ENCODE measurements at places on chromosomes 12 and 14.

DNA sequence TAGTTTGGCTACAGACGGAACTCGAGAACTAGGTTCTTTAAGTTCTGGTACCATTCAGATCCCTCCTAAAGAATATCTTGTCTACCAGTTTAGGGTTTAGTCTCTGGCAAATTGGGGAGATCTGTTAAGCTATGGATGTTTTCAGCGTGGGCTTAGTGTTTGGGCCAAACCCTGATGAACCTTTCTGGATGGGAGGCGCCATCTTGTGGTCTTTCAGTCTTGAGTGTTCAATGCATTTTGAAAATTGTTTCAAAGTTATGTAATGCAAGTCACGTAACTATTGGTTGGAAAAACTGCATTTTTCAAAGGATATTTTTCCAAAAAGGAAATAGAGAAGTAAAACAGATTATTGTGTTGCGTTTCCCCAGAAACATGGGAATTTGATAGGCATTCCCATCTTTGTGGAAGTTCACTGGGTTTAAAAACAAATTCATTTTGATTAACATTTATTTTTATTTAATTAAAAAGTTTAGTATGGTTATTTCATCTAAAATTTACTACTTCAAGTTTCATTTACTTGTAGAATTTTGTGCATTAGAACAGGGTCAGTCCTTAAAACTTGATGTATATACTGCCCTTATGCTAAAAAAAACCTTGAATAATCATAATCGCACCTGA is 169.0 kb downstream of the PRIMA1 start:
- no peak for DNase-seq

DNA sequence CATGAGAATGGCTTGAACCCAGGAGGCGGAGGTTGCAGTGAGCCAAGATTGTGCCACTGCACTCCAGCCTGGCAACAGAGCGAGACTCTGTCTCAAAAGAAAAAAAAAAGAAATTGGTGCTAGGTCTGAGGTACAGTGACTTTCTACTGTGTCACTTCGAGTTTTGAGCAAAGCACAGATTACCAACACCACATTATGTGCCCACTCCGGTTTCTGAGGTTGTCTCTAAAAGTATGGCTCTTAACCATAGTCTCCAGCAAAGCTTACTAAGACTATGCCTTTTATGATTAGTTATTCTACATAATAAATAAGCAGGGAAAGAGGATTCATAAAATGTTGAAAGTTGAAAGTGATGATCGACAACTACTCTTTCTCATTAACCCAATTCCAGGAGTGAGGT is 8.0 kb downstream of the RBM23 start:
- no peak for DNase-seq

- no peak for DNase-seq
Observed at GRCh38 chr12:104641862-104642261, 185.1 kb downstream of the CHST11 start.

- DNase-seq: no peak
Observed at GRCh38 chr14:67112344-67112743, 76.9 kb upstream of the GARIN2 start.

DNA sequence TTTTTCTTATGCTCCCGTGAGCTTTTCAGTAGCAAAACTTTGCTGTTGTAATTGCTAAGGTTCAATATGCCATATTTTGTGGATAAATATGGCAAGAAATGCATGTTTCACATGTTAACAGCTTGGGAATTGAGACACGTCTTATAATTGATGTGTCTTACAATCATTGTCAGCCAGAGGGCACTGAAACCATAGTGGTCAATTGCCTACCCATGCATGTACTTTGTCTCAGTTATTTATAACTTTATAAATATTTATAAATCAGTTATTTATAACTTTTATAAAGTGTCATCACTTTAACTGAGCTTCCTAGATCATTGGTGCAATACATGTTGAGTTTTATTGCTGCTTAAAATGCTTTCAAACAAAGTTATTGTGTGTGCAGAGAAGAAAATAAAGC is 82.0 kb downstream of the CATSPERB start:
- no peak for DNase-seq

DNA sequence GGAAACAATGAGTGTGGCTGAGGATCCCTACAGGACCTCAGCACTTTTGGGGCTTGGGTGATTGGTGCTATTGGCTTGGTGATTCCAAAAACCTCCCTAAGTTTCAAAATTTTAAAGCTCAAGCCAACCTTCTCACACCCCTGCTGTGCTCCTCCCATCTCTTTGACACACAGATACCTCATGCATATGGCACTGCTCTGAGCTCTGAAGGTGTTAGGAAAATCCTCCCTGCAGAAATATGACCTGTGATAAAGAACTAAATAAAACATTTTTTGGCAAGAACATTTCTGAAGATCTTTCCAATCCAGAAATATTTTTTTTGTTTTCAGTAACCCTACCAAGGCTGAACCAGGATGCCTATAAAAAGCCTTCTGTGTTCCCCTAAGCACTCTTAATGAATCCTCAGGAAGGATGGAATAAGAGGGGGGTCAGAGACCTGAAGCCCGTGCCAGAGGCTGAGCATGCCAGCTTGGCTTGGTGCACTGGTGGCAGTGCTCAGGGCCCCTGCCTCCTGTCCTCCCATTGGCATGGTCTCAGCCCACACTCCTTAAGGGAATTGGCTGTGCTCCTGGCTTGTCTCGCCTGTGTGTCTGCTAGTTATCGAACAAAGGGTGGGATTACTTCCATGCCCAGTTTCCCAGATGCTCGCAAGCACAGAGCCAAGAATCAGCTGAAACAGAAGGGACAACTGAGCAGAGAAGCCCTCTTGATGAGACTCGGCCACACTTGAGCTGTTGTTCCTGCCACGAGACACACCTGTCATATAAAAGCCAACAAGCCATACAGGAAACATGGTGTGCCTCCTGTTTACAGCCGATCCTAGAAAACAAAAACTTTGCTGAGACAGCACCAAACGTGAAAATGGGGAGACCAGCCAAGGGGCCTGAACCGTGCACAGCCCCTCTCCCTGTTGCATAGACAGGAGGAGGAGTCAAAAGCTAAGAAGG is 132.7 kb upstream of the EEA1 start:
- no peak for DNase-seq

DNA sequence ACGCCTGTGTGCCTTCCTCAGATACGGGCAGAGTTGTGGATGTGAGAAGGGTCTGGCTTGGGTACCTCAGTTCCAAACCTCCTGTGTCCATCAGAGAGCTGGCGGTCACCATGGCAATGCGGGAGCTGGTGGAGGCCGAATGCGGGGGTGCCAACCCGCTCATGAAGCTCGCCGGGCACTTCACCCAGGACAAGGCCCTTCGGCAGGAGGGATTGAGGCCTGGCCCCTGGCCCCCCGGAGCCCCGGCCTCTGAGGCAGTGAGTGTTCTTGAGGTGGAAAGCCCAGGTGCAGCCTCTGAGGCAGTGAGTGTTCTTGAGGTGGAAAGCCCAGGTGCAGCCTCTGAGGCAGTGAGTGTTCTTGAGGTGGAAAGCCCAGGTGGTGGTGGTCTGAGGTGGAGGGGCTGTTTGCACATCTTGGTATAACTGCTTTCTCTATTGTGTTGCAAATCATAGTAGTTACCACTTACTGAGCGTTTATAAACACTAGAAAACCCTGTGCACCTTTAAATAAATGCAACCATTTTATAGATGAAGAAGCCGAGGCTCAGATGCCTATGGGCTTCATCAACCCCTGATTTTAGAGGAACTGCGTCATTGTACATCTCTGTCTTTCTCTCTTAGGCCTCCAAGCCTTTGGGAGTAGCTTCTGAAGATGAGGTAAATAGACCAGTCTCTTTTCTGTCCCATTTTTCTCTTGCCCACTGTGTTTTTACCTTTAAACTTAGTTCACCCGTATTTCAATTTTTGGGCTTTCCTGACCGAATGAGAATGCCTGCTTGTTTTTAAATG is 976 bp downstream of the PEX5 start:
- DNase-seq: no peak

GRCh38 chr12:124743479-124744272 is 120.0 kb downstream of the SCARB1 start:
- no peak for DNase-seq

DNA sequence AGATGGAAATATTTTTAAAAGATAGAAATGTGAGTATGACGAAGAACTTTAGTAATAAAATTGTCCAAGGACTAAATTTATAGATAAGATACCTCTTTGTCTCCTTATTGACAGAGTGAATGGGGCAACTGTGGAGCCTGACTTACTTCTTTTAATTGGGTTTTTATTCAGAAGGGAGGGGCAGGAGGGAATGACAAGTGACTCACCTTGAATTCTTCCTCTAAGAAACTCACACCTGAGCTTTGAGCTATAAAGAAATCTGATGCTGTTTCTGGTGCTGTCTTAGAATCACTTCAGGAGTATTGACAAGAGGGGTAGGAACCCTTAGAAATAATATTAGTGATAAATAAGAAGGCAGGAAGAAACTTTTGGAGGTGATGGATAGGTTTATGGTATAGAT is 951 bp downstream of the NR1H4 start:
- no peak for DNase-seq

DNA sequence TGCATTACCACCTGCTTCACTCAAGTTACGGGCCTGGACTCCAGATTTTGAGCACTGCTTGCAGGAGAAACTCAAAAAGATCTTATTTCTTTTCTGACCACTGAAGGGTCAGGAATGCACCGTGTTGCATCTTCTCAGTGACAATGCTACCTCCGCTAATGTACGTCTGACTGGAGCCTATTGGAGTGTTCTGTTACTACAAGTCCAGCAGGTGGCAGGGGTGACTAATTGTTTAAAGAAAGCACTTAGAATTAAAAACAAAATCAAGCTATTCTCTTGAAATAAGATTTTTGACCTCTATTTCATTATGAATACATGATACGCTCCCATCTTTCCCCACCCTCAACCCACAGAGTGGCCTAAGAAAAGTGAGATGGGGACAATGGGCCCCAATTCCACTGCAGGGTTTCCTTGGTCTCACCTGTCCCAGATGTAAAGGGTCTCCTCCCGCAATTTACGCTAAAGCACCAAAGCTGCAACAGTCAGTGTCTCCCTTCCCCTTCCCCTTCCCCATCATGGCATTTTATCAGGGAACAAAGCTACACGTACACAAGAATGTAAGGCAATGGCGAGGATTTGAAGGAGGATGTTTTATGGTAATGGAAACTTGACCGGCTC is 2.2 kb downstream of the TBPL2 start:
- no peak for DNase-seq

- no peak for DNase-seq
Observed at GRCh38 chr14:88204221-88204620, 118.8 kb downstream of the KCNK10 start.

DNA sequence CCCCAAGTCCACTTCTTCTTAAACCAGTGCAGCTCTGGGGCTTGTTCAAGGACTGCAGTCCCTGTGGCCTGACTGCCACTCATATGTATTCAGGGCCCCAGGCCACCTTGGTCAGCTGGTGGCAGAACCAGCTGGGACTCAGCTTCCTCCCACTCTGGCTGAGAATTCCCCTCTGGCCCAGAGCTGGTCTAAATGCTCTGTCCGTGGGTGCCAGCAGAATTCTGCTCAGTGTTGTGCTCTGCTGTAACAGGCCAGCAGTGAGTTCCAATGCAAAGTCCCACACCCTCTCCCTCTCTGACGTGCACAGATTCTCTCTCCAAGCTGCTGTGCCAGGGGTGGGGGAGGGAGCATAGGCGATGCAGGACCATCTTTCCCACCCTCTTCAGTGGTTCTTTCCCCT is 210.4 kb upstream of the RGS6 start:
- no peak for DNase-seq

DNA sequence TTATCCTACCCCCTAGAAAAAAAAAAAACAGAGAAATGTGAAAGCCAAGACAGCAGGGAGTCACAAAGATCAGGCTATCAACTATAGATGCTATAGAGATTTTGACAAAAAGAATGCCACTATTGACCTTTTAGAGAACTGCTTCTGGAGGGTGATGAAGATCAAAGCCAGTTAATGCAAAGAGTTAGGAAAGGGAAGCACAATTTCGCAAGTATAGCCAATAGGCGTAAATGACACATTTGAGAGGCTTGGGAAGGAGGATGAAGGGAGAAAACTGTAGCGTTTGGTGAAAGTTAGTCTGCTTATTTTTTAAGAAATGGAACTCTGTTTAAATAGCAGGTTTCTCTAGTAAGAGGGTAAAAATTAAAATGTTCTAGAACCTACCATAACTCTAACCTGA is 190.7 kb downstream of the DUSP6 start:
- no peak for DNase-seq

GRCh38 chr14:101991352-101991751 is 27.0 kb downstream of the DYNC1H1 start:
- no peak for DNase-seq

- no peak for DNase-seq
Observed at GRCh38 chr12:55705782-55706402, 1.8 kb downstream of the ITGA7 start.

DNA sequence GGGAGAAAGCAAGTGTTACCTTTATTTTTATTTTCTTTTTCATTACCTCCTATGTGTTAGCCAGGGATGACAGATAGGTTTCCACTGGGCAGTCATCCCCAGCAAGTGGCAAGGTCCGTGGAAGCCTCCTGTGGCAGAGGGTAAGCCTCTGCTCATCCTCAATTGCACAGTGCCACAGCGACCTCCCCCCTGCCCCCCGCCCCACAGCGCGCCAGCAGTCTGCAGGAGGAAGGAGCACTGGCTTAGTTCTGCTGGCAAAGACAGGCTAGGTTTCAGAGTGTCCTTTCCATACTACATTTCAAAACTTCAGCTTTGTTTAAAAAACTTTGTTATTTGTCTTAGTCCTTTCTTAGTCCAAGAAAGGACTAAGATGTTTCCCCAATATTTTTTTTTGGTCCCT is 194.7 kb downstream of the EXOC5 start:
- no peak for DNase-seq

- DNase-seq: no peak
Observed at GRCh38 chr12:87155621-87156020, 873.6 kb downstream of the C12orf50 start.

Data from cortex of kidney (tissue), 1 donor.